ENCODE measurements at places on chromosomes 2 and 18. TPM values are rescaled to one million over a fixed set of nuclear protein-coding genes. Genes with fewer than 3 reads are reported as not detected.

DNA sequence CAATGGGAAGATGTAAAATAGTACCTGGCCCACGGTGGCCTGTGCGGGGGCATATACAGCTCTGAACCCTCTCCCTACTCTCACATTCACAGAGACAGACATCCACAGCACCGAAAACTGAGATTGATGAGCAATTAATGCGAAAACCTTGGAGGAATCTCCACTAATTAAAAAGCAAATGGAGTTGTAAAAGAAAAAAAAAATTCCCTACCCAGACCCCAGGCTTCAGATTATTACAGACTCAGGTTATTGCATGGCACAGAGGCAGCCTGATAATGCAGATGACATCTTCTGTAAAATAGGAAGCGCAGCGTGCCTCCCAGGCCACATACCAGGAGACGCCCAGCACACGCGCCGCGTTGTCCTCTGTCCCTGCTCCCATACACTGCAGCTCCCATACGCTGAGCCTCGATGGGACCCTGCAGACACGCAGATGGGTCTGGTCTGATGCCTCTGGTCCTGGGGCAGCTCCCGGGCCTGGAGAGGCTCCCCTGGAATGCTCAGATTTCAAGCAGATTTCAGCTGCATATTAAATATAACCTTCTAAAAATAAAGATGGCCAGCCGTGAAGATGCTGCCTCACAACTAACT is 496.1 kb upstream of the MYT1L start:
- no peak for DNase-seq

The LIMS2 gene
- 274 TPM for total RNA-seq

The DSC2 gene
- total RNA-seq: 34.1 TPM

GRCh38 chr2:122543815-122544214 is 788.4 kb downstream of the TSN start:
- no peak for DNase-seq

DNA sequence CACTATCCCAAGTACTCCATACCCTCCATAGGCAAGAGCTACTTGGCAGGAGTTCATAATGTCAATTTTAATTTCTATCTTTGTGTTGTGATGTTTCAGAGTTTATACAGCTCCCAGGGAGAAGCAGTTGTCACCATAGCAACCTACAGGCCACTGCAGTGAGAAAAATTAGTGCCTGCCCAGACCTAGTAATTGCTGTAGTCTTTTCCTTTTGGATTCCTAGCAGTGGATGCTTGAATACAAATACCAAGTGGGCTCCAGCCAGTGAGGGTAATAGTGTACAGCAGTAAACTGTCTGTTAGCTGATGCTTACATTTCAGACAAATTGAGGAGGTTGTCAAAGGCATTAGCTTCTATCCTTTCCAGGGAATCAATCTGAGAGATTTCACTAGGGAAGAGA is 26.7 kb downstream of the LHCGR start:
- DNase-seq: no peak

GRCh38 chr2:128178650-128179460 is 87.9 kb downstream of the UGGT1 start:
- peak; percentile 59 for DNase-seq

GRCh38 chr2:172011812-172012575 is 12.2 kb downstream of the METAP1D start:
- no peak for DNase-seq

The TSPYL6 gene
- total RNA-seq: not detected

- no peak for DNase-seq
Measured at GRCh38 chr18:12310762-12311161, 2.7 kb downstream of the TUBB6 start.

The ERICH2 gene
- total RNA-seq: 1.2 TPM

Measured in left ventricle myocardium superior (tissue), 1 donor.